Trophoblast cell (in vitro differentiated cells and primary cell): ENCODE measurements at places on chromosomes 2 and 18.

- DNase-seq = no peak
Measured at GRCh38 chr2:169362118-169362893, at the start of gene LRP2. TSS of gene LRP2 (minus strand) at chr2:169362534. CDS start at chr2:169362399, 135 bp downstream.

GRCh38 chr2:148255929-148256328, 235.0 kb downstream of the MBD5 start:
- no peak for DNase-seq

GRCh38 chr2:11738589-11739436, 7.6 kb upstream of the LPIN1 start:
- DNase-seq = peak; percentile 96

- no peak for DNase-seq
Measured at GRCh38 chr18:48806551-48807261, 144.1 kb downstream of the SMAD7 start.

- DNase-seq = no peak
Measured at GRCh38 chr2:32691678-32692077, 63.8 kb downstream of the TTC27 start.

DNA sequence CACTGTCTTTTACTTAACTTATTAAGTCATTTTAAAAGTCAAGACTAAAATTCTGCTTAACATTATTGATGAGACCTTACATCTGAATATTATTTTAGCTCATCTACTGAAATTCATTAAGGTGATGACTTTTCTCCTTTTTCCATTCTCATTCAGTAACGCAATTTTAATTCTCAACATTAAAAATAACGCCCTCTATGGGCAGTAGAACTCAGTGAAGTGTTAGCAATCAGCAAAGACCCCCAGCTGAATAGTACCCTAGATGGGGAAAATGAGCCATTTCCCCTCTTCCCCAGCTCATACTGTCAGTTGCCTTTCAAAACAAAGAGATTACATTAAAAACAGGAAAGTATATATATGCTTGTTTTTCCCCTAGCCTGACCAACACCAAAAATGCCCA, 203.3 kb downstream of the NR4A2 start:
- DNase-seq = no peak

GRCh38 chr2:129762386-129763189, 216.9 kb upstream of the RAB6C start:
- DNase-seq = no peak
